IMR-90 (cell line): ENCODE measurements at places on chromosomes 16 and 17. TPM values are rescaled to one million over a fixed set of nuclear protein-coding genes. Genes with fewer than 3 reads are reported as not detected.

ITGA3 gene
- total RNA-seq = 78.0 and 80.0 TPM in 2 replicates

CDK5RAP3 gene
- total RNA-seq = 56.7 and 75.3 TPM in 2 replicates

TP53TG3B gene
- not detected in 2 replicates for total RNA-seq

TP53TG3C gene
- total RNA-seq = not detected in 2 replicates

E2F4 gene
- total RNA-seq = 57.5 and 63.4 TPM in 2 replicates

ATP2C2 gene
- not detected in 2 replicates for total RNA-seq

DNAI2 gene
- not detected in 2 replicates for total RNA-seq

PDILT gene
- not detected in 2 replicates for total RNA-seq

ECI1 gene
- 20.3 TPM in 2 replicates for total RNA-seq

OTOA gene
- total RNA-seq = not detected in 2 replicates

NOTUM gene
- not detected in 2 replicates for total RNA-seq

ZFPM1 gene
- total RNA-seq = 0.28 and 0.36 TPM in 2 replicates

LAT gene
- total RNA-seq = 0.18 TPM in 1 of 2 replicates, not detected in the other

ASIC2 gene
- under 0.01 TPM in 1 of 2 replicates, not detected in the other for total RNA-seq

MPV17L gene
- under 0.01 TPM in 1 of 2 replicates, not detected in the other for total RNA-seq

CTRL gene
- total RNA-seq = 0.18 and 0.28 TPM in 2 replicates

NHERF2 gene
- 18.6 and 20.8 TPM in 2 replicates for total RNA-seq

SLC5A11 gene
- total RNA-seq = under 0.01 TPM in 1 of 2 replicates, not detected in the other

RIPOR1 gene
- total RNA-seq = 9.5 and 15.8 TPM in 2 replicates

RUNDC3A gene
- under 0.01 TPM in 2 replicates for total RNA-seq

ENPP7 gene
- total RNA-seq = not detected in 2 replicates

RAC3 gene
- 5.7 and 7.2 TPM in 2 replicates for total RNA-seq

TLCD3B gene
- not detected in 2 replicates for total RNA-seq

HOXB4 gene
- 1.9 and 2.0 TPM in 2 replicates for total RNA-seq

PIPOX gene
- total RNA-seq = 1.1 and 1.3 TPM in 2 replicates

NPB gene
- total RNA-seq = under 0.01 TPM in 1 of 2 replicates, not detected in the other

ICAM2 gene
- total RNA-seq = 0.28 TPM in 1 of 2 replicates, not detected in the other

BAIAP3 gene
- 0.36 and 0.56 TPM in 2 replicates for total RNA-seq

CBFB gene
- 48.0 and 110 TPM in 2 replicates for total RNA-seq

YBX2 gene
- total RNA-seq = not detected in 2 replicates

NPIPA5 gene
- total RNA-seq = not detected in 2 replicates

WNT9B gene
- total RNA-seq = not detected in 2 replicates

CCL3 gene
- not detected in 2 replicates for total RNA-seq

GLIS2 gene
- 0.36 and 0.56 TPM in 2 replicates for total RNA-seq
